ENCODE measurements at places on chromosomes 5 and 9. TPM values are rescaled to one million over a fixed set of nuclear protein-coding genes. Genes with fewer than 3 reads are reported as not detected.

FOXD4L5 gene
- not detected for total RNA-seq

IER5L gene
- 58.3 TPM for total RNA-seq

ARL14EPL gene
- not detected for total RNA-seq

SPINK4 gene
- total RNA-seq, result not detected

CATSPER3 gene
- total RNA-seq, result not detected

CCL19 gene
- not detected for total RNA-seq

CD74 gene
- total RNA-seq, result 0.65 TPM

PCDHB8 gene
- total RNA-seq, result 0.49 TPM

ZNF454 gene
- total RNA-seq, result 1.9 TPM

GMCL2 gene
- not detected for total RNA-seq

AFF4 gene
- total RNA-seq, result 47.8 TPM

All from cardiac atrium fibroblast (primary cell).